ENCODE measurements at places on chromosomes 12 and 14.

- DNase-seq: no peak
Measured at GRCh38 chr14:76690502-76691105, 70.7 kb upstream of the VASH1 start.

DNA sequence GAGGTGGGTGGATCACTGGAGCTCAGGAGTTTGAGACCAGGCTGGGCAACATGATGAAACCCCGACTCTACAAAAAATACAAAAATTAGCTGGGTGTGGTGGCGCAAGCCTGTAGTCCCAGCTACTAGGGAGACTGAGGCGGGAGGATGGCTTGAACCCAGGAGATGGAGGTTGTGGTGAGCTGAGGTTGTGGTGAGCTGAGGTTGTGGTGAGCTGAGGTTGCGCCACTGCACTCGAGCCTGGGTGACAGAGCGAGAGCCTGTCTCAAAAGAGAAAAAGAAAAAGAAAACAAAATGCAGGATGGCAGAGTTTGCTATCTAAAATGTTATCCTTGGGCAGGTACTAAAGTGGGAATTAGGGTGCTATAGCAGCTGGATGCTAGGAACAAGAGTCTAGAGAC lies 10.8 kb upstream of the GPRC5A start:
- DNase-seq: no peak

DNA sequence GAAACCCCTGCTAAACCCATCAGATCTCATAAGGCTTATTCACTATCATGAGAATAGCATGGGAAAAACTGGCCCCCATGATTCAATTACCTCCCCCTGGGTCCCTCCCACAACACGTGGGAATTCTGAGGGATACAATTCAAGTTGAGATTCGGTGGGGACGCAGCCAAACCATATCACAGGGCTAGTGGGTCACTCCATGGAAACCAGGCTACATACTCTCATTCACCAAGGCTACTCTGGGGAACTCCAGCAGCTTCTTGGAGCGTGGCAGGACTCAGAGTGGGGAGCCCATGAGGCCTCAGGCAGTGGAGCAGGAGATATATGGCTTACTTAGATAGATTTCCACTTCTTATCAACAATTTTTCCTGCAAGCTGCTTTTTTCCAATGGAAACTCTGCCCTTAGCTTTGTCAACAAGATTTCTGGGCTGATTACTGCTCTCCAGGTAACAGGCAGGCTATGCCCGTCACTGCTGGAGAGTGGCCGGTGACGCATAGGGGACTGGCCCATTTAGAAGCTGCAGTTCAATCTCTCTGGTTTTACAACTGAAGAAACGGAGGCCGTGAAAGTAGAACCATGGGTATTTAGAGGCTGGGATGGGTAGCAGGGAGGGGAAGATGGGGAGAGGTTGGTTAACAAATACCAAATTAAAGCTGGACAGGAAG lies 16.5 kb downstream of the VDR start:
- DNase-seq: no peak

DNA sequence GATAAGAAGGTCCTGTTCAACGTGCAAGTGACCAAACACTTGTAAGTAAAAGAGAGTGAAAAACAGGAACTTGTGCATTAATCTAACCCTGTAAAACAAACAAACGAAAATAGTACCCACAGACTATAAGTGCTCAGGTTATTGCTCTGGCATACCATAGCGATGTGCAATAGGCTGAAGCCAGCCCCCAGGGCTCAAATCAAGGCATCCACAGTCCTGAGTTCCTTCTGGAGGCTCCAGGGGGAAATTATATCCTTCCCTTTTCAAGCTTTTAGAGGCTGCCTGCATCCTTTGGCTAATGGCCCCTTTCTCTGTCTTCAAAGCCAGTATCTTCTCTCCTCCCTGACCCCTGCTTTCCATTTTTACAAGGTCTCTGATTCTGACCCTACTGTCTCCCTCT lies 8.1 kb upstream of the CMAS start:
- no peak for DNase-seq

DNA sequence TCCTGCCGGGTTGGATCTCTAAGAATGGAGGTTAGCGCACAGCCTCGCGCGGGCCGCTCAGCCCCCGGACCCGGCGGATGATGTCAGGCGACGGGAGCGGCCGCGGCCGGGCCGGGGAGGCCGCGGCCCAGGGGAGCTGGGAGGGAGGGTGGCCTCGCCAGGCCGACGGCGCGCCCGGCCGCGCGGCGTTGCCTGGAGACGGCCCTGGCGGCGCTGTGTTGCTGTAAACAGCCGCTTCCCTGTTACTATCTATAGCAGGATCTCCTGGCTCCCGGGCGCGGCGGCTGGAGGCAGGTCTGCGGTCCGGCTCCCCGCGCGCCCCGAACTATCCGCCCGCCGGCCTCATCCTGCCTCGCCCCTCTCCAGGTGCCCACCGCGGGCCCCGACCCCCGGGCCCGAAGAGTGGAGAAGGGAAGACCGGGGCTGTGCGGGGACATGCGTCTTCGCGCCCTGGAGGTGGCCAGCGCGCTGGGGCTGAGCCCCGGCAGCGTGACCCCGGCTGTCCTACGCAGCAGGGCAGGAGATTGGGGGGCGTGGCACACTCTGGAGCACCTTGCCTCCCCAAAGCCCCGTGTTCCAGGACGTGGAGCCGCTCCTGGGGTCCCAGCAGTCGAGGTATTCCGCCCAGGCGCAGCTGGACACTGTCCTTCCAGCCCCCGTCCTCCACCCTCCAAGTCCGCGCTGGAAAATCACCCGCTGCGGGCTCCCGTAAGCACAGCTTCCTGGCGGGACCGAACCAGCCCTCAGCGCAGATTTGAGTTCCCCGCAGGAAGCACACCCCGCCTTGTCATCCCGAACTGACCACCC lies 1.4 kb upstream of the FOS start:
- DNase-seq: no peak

- DNase-seq: no peak
Measured at GRCh38 chr14:92154283-92154942, 32.6 kb downstream of the CPSF2 start.

DNA sequence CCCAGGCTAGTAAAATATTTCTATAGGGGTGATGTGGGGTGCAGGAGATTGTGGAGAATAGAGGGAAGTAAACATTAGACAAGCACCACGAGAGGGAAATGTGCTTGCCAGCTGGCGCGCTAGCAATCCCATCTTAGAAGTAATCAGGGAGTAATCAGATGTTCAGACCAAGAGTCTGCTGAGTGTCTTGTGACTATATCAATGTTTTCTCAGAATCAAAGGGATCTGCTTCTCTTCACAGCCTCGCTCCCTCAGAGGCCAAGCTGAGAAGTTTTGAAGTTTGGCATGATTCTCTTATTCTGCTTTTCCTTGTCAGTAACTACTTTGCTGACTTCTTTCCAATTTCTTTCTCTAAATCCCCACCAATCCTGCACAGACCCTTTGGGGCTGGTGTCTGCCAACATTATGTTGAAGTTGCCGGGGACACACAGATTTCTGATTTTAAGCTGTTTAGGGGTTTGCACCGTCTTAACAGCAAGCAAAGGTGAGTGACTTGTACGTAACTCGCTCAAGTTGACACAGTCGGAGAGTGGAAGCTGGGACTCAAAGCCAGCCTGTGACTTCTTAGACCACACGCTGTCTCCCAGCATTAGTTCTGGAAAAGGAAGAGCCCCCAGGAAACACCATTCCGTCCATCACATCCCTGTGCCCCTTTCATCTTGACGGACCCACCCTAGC lies 22.0 kb upstream of the TSPAN9 start:
- no peak for DNase-seq

- no peak for DNase-seq
Measured at GRCh38 chr14:90523961-90524875, 127.4 kb downstream of the CALM1 start.

- no peak for DNase-seq
Measured at GRCh38 chr12:101372431-101372830, 35.1 kb downstream of the ARL1 start.

DNA sequence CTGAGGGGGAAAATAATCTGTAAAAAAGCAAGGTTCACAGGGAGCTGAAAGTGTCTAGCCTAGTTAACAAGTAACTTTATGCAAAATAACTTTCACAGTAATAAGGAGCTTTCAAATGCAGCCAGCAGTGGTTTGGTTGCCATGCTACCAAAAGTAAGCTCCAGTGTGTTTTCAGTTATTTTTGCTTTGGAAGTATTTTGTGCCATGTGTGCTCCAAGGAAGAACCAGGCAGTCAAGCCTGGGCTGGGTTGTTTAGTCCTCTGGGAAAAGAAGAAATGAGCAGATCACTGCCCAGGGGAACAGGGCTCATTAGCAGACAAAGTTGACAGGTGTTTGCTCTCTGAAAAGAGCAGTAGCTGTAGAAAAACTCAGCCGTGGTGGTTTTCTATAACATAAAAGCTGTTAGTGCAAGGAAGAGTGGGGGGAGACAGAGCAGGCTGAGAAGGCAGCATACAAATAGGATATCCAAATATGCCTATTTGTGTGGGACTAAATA lies 92.8 kb upstream of the TMTC2 start:
- no peak for DNase-seq

GRCh38 chr14:73422515-73422914 lies 35.8 kb downstream of the NUMB start:
- no peak for DNase-seq

GRCh38 chr14:55374771-55375170 lies 36.9 kb downstream of the ATG14 start:
- DNase-seq: no peak

DNA sequence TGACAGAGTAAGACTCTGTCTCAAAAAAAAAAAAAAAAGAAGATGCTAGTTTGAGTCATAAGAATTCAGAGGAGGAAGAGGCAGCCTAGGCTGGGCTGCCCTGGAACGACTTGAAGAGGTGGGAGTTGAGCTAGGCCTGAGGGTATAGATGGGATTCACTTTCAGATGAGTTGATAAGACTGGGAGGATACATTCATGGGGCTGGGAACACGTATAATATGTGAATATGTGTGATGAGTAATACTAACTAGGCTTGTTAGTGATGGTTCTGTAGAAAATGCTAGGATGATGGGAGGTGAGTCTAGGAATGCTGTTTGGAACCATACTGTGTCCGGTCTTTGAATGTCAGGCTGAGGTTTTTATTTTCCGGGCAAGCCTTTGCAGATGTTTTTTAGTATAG lies 9.0 kb downstream of the PLEKHA5 start:
- no peak for DNase-seq

DNA sequence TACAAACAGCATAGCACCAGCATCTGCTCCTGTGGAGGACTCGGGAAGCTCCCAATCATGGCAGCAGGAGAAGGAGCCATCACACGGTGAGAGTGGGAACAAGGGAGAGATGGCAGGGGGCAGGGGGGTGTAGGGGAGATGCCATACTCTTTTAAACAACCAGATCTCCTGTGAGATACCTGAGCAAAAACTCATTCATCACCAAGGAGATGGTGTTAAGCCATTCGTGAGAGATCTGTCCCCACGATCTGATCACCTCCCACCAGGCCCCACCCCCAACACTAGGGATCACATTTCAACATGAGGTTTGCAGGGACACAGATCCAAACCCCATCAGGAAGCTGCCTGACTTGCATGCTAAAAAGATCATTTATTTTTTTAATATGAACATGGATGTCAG lies 499.3 kb downstream of the TMEM132D start:
- DNase-seq: no peak

GRCh38 chr12:40055228-40055579 lies 50.7 kb downstream of the SLC2A13 start:
- no peak for DNase-seq

DNA sequence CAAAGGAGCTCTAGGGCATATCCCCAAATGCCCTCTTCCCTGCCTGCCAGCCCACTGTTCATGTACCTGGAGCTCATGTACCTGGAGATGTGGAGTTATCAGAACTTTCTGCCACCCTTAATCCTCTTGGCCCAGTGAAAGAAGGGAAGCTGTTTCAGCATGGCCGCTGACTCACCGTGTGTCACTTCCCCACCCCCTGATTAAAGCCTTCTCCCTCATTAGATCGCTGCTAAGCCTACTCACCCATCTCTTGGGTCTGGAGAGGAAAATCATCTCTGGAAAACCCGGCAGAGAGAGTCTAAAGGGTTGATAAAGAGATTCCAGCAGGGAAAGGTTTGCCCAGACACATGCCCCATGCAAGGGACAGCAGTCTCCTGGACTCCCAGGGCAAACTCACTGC lies 4.5 kb upstream of the LTBP2 start:
- no peak for DNase-seq
